Stimulated activated CD4-positive, alpha-beta T cell treated with anti-CD3 and anti-CD28 coated beads, Interleukin-1b, Interleukin-23, amount 100 ng/mL, for 48 hours (primary cell): ENCODE measurements at places on chromosomes 12 and 14.

DNA sequence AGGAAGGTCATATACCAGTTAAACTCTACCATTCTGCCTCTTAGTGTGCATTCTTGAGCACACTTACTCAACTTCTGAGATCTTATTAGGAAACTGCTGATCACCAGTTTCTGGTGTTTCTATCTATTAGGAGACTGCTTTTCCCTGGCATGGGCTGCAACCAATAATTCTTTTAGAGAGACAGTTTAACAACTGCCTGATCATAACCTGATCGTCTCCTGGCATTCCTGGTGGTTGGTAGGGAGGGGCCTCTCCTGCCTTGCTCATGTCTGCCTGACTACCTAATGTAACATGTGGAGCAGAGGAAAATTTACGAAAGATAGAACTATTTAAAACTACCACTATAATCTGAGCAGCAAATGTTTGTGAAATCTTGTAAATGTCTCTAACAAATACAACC is 75.3 kb upstream of the MGAT4C start:
- DNase-seq, result no peak

GRCh38 chr12:70843363-70843762 is 77.2 kb downstream of the PTPRR start:
- no peak for DNase-seq

- DNase-seq, result no peak
These were observed 91.9 kb downstream of the SLC8A3 start for GRCh38 chr14:70096866-70097265.

DNA sequence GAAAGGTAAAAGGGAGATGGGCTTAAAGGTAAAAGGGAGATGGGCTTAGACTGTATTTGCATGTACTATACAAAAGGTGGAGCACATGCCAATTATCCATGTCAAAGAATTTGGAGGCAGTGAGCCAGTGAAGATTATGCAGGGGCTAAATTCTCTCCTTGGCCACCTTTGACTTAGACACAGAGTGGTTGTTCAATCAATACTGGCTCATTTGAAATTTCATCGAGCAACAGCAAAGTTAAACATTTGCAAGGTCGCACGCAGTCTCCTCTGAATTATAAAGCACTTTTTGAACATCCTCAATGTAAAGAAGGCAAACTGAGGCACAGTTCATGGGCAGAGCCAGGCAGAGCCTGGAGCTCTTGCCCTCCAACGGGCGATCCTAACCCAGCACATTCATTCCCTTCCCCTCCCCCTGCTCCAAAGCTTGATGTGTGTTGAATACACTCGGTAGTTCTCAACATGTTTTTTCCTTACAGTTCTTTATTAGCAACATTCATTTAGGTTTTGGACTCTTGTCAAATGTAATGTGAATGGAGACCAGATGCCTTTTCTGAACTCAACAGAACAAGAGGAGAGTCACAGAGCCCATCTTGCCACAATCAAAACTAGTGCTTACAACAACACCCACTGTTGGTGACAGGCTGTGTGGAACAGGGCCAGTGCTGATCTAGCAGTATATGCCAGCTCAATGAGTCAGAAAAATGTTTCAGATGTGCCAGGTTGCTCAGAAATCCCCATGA is 169.7 kb upstream of the G2E3 start:
- peak; percentile 2 for DNase-seq

DNA sequence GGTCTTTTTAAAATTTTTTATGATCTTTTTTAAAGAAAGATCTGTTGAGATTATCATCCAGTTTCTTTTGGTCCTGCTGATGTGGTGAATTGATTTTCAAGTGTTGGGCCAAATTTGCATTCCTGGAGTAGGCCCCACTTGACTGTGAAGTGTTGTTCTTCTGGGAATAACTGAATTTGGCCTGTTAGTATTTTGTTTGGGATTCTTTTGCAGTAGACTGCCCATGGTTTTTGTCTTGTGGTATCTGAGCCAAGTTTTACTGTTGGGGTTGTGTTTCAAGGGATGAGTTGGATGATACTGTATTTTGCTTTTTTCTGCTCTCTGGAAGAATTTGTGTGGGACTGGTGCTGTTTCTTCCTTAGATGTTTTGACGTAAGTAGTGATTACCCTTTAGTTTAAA is 4.0 kb upstream of the SYCP3 start:
- no peak for DNase-seq

DNA sequence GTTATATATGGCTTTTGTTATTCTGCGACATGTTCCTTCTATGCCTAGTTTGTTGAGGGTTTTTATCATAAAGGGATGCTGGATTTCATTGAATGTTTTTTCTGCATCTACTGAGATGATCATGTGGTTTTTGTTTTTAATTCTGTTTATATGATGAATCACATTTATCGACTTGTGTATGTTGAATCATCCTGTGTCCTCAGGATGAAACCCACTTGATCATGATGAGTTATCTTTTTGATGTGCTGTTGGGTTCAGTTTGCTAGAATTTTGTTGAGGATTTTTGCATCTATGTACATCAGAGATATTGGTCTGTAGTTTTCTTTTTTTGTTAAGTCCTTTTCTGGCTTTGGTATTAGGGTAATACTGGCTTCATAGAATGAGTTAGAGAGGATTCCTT is 291.2 kb downstream of the AKAP6 start:
- DNase-seq, result no peak

GRCh38 chr12:48015129-48015528 is 10.9 kb upstream of the COL2A1 start:
- no peak for DNase-seq

- DNase-seq, result no peak
These were observed 1.7 kb downstream of the RASSF8 start for GRCh38 chr12:25960143-25960542.
